HepG2 (cell line): ENCODE measurements at places on chromosomes 4 and X. TPM values are rescaled to one million over a fixed set of nuclear protein-coding genes. Genes with fewer than 3 reads are reported as not detected.
A peak's percentile ranks its signal among the peaks of the same experiment; 100 is the strongest.

DNA sequence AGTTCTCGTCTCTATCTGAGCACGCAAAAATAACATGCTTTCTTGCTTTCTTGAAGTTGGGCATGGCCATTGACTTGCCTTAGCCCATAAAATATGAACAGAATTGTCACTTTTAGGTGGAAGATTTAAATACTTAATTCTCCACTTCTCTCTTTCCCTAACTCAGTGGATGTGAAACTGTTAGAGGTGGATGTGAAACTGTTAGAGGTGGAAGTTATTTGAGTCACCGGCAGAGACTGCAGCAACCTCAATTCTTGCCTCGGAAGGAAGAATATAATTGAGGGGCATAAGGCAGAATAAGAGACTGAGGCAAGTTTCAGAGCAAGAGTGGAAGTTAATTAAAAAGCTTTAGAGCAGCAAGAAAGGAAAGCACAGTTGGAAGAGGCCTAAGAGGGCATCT lies 2.8 kb upstream of the PARM1 start:
- H3K4me3 ChIP-seq, result no peak overlapping the region
- DNase-seq, result no peak
- peaks cover 7% of the 10 kb centered on the region for H3K27me3 ChIP-seq
- H3K4me1 ChIP-seq, result peaks cover 15% of the 10 kb centered on the region
- H3K27ac ChIP-seq, result no peak overlapping the region
- H3K36me3 ChIP-seq, result no peaks in the 10 kb centered on the region

- H3K27ac ChIP-seq, result no peak overlapping the region
- H3K36me3 ChIP-seq, result no peaks in the 10 kb centered on the region
- no peaks in the 10 kb centered on the region for H3K27me3 ChIP-seq
- no peak for DNase-seq
- H3K4me3 ChIP-seq, result no peak overlapping the region
These were observed 857.2 kb downstream of the RPA4 start for GRCh38 chrX:97740886-97741285.

DNA sequence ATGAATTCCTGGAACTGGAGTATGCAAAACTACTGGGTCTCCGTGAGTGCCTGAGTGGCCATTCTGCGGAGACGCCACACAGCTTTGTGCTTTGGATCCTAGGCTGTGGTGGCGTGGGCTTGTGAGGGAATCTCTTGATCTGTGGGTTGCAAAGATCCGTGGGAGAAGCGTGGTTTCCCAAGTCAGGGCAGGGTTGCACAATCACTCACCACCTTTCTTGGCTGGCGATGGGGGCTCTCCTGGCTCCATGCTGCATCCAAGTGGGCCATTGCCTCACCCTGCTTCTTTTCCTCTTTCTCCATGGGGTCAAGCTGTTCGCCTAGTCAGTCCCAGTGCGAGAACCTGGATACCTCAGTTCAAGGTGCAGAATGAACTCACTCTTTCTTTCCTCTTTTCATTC lies 62.5 kb downstream of the SLAIN2 start:
- peaks cover 13% of the 10 kb centered on the region for H3K4me1 ChIP-seq
- H3K36me3 ChIP-seq, result no peaks in the 10 kb centered on the region
- H3K27ac ChIP-seq, result no peak overlapping the region
- no peaks in the 10 kb centered on the region for H3K27me3 ChIP-seq

DNA sequence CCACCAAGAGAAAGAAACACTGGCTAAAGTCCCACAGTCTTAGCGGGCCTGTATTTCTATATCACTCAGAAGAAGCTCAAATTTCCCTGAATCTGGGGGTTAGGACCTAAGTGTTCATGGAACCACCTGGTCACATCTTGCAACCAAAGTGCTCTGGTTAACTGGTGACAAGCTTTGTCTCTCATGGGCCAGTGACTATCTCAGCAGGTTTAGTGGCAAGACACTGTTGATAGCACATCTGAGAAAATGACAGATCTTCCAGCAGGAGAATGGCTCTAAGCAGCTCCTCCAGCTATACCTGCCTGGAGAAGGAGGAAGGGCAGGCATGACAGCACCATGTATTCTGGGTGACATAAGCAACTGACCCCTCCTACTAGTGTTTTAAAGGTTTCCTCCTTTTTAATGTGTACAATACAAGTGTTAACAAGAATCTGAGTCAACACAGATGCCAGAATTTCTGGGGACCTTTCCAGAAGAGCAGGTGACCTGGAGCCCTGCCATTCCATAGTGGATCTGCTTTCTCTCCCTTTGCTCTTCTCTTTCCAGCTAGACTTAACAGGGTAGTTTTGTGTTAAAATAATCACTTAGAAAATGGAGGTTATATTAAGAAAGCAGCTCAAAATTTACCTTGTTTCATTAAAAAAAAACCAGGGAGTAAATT lies 17.3 kb upstream of the QRFPR start:
- no peaks in the 10 kb centered on the region for H3K36me3 ChIP-seq
- H3K27me3 ChIP-seq, result no peaks in the 10 kb centered on the region
- H3K4me1 ChIP-seq, result no peaks in the 10 kb centered on the region
- DNase-seq, result no peak
- no peak overlapping the region for H3K27ac ChIP-seq

The SGMS2 gene
- polyA plus RNA-seq, result 1.7 and 2.0 TPM in 2 replicates

DNA sequence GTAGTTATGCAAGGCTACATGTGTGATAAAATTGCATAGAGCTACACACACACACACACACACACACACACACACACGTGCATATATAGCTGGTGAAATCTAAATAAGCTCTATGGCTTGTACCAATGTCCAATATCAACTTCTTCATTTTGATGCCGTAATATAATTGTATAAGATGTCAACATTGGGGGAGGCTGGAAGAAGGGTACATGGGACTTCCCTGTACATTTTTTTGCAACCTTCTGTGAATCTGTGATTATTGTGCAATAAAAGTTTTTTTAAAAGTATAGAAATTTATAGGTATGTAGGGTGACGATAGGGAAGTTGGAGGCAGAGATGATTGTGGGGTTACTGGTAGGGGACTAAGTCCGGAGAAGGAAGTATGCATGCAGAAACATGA lies 105.5 kb downstream of the HDAC8 start:
- H3K27me3 ChIP-seq, result no peaks in the 10 kb centered on the region
- H3K4me3 ChIP-seq, result no peak overlapping the region
- H3K36me3 ChIP-seq, result 0 out of 3 replicates have a peak, but pooled peaks cover 2% of the 10 kb centered on the region
- DNase-seq, result no peak
- no peak overlapping the region for H3K27ac ChIP-seq

GRCh38 chrX:74421036-74421739 lies at the start of gene SLC16A2:
Gene SLC16A2, plus strand, starts transcription at chrX:74421493. Its CDS starts 145 bp downstream, at chrX:74421638.
- H3K36me3 ChIP-seq, result no peaks in the 10 kb centered on the region
- no peak for DNase-seq
- no peak within 1 kb of the TSS for H3K27ac ChIP-seq
- H3K4me1 ChIP-seq, result peaks cover 11% of the 10 kb centered on the region; the same call in 1 of the 2 replicates

DNA sequence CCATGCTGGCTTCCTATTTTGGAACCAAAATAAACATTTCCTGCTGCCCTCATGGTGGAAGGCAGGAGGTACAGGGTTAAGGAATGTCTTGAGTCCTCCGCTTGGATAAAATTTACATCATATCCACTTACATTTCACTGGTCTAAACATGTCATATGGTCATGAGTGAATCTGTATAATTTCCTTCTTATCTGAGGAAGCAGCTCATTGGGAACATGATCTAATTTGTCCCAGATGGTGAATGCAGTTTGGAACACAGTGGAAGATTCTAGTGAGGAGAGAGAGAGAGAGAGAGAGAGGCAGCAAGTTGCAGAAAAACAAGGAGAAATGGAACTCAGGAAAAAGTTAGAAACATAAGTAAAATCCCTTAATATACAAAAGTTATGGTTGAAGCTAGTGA lies 46.8 kb downstream of the MXRA5 start:
- H3K4me3 ChIP-seq, result no peak overlapping the region
- H3K4me1 ChIP-seq, result no peaks in the 10 kb centered on the region
- no peaks in the 10 kb centered on the region for H3K36me3 ChIP-seq

The SETD7 gene
- 0.08 and 0.13 TPM in 2 replicates for polyA plus RNA-seq

- no peak overlapping the region for H3K27ac ChIP-seq
- H3K27me3 ChIP-seq, result no peaks in the 10 kb centered on the region
- no peaks in the 10 kb centered on the region; the same call in 2 of the 3 replicates for H3K36me3 ChIP-seq
- H3K4me1 ChIP-seq, result peaks cover 40% of the 10 kb centered on the region
- no peak for DNase-seq
These were observed 195.2 kb upstream of the STK26 start for GRCh38 chrX:131827935-131828334.

The TAF9B gene
- 5.3 and 10.8 TPM in 2 replicates for polyA plus RNA-seq

DNA sequence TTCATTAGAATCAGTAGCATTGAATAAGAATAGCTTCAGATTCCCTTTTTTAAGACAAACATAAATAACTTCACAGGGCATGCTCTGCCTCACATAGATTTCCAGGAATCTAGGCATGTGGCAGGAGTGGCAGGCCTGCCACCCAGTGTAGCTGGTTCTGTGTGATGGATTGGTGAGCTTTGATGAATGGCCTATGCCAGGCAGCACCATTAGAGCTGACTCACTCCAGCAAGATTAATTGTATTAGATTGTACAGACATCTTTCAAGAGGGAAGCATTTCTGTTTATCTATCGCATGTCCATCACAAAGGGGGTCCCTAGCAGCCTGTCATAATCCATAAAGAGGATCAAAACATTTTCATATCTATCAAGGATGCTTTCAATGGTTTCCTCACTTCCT lies 71.9 kb downstream of the NAA11 start:
- no peak overlapping the region for H3K4me3 ChIP-seq
- no peak overlapping the region for H3K27ac ChIP-seq
- H3K4me1 ChIP-seq, result no peaks in the 10 kb centered on the region
- H3K27me3 ChIP-seq, result no peaks in the 10 kb centered on the region
- no peak for DNase-seq

The STBD1 gene
- polyA plus RNA-seq, result 2.8 and 4.9 TPM in 2 replicates

The INPP4B gene
- not detected in 2 replicates for polyA plus RNA-seq

- H3K4me3 ChIP-seq, result no peak overlapping the region
- H3K27me3 ChIP-seq, result no peaks in the 10 kb centered on the region
- no peak for DNase-seq
- H3K4me1 ChIP-seq, result peaks cover 15% of the 10 kb centered on the region
These were observed 103.8 kb upstream of the PSAPL1 start for GRCh38 chr4:7538518-7538917.

DNA sequence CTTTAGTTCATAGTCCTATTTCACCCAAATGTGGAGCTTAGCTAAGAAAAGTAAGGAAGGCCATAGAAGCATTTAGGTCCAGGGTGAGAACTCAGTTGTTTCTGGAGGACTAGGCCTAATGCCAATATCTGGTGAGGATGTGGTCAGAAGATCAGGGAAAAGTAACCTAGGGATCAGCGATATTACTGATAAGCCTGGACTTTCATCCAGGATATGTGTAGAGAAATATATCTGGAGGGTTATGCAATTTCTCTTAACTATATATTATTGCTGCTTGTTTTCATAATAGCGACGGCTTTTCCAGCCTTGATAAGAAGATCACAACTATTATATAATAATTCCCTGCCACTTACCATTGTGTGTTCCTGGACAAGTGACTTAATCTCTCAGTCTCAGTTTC lies 81.1 kb downstream of the FRAS1 start:
- peaks cover 66% of the 10 kb centered on the region for H3K4me1 ChIP-seq
- no peaks in the 10 kb centered on the region for H3K36me3 ChIP-seq
- peak overlapping the region; percentile 92 for H3K27ac ChIP-seq
- DNase-seq, result peak; percentile 60
- H3K4me3 ChIP-seq, result no peak overlapping the region
- H3K27me3 ChIP-seq, result no peaks in the 10 kb centered on the region

GRCh38 chr4:152937336-152938236 lies 1.5 kb downstream of the FHDC1 start:
- H3K4me1 ChIP-seq, result peaks cover 18% of the 10 kb centered on the region
- H3K36me3 ChIP-seq, result no peaks in the 10 kb centered on the region
- no peak overlapping the region for H3K27ac ChIP-seq
- no peak for DNase-seq
- H3K27me3 ChIP-seq, result peaks cover 7% of the 10 kb centered on the region

DNA sequence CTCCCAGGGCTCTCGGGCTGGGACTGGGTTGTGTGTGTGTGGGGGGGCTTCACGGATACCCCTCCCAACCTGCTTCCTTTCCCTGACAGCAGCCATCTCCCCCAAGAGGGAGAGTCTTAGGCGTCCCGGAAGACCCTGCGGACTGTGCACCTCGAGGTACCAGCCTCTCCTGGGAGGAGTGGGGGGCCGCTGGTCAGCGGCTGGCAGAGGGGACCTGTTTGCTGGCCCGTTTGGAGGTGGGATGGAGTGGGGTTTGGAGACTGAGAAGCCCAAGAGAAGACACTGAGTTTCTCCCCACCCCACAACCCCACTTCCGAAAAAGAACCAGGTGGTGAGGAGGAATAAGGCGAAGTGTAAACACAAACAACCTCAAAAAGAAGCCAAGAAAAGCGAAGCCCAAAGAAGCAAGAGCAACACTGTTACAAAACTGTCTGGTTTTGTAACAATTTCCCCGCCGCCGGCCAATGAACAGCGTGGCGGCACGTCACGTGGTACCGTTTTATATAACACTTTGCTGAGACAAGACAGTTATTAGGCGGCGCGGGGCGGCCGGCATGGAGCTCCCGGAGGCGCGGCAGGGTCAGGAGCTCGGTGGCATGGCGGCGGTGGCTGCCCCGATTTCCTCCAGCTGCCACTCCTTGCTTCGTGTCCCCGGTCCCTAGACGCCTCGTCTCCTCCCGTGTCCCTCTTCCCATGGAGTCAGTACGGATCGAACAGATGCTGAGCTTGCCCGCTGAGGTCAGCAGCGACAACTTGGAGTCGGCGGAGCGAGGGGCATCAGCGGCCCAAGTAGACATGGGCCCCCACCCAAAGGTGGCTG lies at the start of gene LONRF3:
Gene LONRF3, plus strand, starts transcription at position 531 of the 820 bp plus-strand sequence. Its CDS starts 163 bp downstream, at position 694.
- no peaks in the 10 kb centered on the region for H3K36me3 ChIP-seq
- DNase-seq, result peak; percentile 58
- H3K4me1 ChIP-seq, result peaks cover 29% of the 10 kb centered on the region
- H3K4me3 ChIP-seq, result peak within 1 kb of the TSS; percentile 69

The MAPK10 gene
- not detected in 2 replicates for polyA plus RNA-seq

GRCh38 chrX:72245461-72246089 lies 6.7 kb upstream of the ERCC6L start:
- H3K27ac ChIP-seq, result no peak overlapping the region
- H3K36me3 ChIP-seq, result no peaks in the 10 kb centered on the region
- no peak overlapping the region for H3K4me3 ChIP-seq
- DNase-seq, result peak; percentile 37
- H3K4me1 ChIP-seq, result peaks cover 14% of the 10 kb centered on the region
- no peaks in the 10 kb centered on the region for H3K27me3 ChIP-seq

DNA sequence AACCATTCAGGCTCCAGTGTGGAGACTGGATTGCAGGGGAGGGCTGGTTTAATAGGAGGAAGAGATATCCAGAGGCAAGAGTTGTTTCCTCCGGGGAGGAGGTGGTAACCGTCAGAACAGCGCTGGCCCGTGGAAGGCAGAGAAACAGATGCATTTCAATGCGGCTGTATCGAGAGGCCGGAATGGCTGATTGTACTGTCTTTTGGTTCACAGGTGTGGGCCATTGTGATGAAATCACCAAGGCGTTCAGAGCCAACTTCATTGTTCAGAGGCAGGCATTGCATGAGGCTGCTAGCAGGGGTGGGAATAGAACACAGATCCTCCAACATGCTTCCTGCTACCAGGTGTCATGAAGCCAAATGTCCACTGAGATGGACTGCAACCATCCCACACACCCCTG lies 53.0 kb downstream of the SHOX start:
- H3K36me3 ChIP-seq, result no peaks in the 10 kb centered on the region
- H3K27ac ChIP-seq, result no peak overlapping the region
- H3K27me3 ChIP-seq, result peaks cover 7% of the 10 kb centered on the region; the same call in 2 of the 3 replicates
- no peak for DNase-seq

The EXOC1L gene
- not detected in 2 replicates for polyA plus RNA-seq

The EPGN gene
- not detected in 2 replicates for polyA plus RNA-seq

The MTM1 gene
- 8.7 and 12.0 TPM in 2 replicates for polyA plus RNA-seq

GRCh38 chr4:21469438-21470300 lies 478.9 kb downstream of the KCNIP4 start:
- DNase-seq, result peak; percentile 11
- no peaks in the 10 kb centered on the region; the same call in 2 of the 3 replicates for H3K27me3 ChIP-seq
- H3K4me3 ChIP-seq, result no peak overlapping the region
